ENCODE measurements at places on chromosomes 1 and 21.

GRCh38 chr1:178052650-178053461, 41.0 kb upstream of the RASAL2 start:
- DNase-seq = peak; percentile 63

GRCh38 chr1:8722366-8722765, 95.1 kb downstream of the RERE start:
- DNase-seq = no peak

- DNase-seq = no peak
These were observed at the start of gene RCSD1 for GRCh38 chr1:167629681-167630567. Gene RCSD1 (plus strand): TSS chr1:167630232. CDS start chr1:167630424, 192 bp downstream.

- no peak for DNase-seq
These were observed 26.5 kb upstream of the PLXNA2 start for GRCh38 chr1:208270651-208271141.

DNA sequence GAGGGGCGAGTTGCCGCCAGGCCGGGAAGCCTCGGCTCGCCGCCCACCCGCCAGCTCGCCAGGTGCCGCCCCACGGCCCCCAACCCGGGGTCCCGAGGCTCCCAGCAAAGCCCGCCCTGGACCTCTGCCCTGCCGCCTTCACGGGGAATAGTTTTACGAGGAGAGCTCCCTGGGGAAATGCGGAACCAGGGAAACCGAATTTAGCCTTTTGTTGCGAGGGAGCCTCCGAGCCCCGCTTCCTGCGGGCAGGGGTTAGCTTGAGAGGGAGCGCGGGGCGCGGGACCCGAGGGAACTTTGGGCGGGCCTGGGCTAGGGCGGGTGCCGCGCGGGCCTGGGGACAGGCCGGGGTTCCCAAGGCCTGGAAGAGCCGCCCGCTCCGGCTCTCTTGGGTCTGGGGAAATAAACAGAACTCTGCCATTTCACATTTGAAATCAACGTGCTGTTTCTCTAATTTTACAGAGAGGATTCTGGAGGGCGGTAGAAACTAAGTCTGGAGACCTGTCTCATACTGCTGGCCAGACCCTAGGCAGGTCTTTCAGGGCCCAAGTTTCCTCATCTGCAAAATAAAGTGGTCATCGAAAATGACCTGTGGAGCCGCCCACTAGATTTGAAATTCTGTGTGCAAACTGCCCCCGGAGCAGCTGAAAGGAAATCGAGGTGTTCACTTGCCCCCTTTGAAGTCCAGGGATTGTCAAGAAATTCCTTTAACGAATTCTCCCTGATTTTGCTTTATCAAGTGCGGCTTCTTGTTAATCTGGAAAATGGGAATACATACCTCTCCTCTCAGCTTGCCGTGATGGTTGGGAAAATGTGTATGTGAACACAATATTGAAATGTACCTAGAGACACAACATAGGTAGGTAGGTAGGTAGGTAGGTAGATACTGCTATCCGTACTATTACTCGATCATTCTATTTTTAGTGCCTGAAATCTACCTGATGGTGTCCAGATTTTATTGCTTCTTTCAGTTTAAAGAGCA, 749 bp upstream of the GLUL start:
- DNase-seq = peak; percentile 48

GRCh38 chr1:88509379-88509778, 174.7 kb upstream of the PKN2 start:
- no peak for DNase-seq

DNA sequence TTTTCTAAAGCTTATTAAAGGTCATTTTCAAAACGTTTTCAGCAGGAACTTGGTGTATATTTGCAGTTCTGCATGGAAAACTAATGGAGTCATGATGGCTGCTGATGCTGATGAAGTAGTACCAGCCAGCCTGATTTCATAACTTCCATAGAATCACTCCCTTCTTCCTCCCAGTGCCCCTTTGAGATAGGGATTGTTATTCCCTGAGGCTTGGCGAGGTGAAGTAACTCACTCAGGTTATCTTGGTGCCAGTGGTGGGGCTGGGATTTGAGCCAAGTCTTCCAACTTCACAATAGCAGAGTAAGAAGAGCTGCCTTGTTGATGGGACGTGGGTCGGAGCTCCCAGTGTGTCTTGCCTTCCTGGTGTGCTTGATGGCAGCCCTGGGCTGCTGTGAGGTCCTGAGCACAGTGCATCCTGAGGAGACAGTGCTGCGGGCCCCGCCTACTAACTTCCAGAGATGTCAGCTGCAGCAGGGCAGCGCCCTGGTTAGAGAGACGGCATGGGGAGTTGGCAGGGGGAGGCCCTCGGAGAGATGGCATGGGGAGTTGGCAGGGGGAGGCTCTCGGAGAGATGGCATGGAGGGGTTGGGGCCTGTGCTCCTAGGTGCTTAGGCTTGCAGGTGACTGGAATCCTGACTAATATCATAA, 92.6 kb downstream of the PCBP3 start:
- no peak for DNase-seq

DNA sequence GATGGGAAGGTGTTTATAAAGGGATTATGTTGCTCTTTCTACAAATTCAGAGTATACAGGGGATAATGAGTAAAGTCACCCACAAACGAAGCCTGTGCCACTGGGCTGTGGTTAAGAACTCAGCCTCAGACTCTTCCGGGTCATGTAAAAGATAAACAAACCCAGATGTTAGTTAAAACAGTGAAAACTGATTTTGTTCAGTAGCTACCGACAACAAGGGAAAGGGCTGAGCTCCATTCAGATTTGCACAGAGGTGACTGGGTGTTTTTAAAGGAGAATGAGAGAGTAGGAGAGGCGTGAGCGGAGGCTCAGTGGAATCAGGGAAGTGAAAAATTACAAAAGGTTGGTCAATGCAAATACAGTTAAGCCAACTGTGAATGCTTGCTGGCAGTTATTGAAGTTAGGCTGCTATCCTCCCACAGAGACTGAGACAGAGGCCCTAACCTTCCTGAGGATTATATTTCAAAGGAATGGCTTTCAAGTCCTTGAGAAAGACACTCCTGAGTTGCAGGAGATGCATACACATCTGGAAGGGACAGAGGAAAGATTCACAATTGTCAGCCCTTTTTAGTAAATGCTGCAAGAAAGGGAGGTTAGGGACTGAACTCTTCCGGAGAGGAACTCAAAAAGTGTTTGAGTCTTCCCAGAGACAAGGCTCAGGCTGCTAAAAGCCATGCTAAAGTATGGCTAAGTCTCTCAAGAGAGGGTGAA, 29.9 kb upstream of the SAMD13 start:
- no peak for DNase-seq

- DNase-seq = no peak
These were observed 36.9 kb downstream of the FBXO2 start for GRCh38 chr1:11617314-11617713.

DNA sequence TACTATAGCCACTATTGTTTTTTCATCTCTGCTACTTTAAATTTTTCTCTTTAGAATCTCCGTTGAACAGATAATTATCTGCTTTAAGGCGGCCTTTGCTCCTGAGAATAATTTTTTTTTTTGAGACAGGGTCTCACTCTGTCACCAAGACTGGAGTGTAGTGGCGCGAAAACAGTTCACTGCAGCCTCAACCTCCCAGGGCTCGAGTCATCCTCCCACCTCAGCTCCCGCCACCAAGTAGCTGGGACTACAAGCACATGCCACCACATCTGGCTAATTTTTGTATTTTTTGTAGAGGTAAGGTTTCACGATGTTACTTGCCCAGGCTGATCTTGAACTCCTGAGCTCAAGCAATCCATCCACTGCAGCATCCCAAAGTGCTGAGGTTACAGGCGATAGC, 28.6 kb downstream of the TRIT1 start:
- DNase-seq = no peak

GRCh38 chr1:226793620-226794276, 54.7 kb upstream of the ITPKB start:
- DNase-seq = no peak

GRCh38 chr1:22131875-22132486, 10.9 kb downstream of the WNT4 start:
- DNase-seq = peak; percentile 45

DNA sequence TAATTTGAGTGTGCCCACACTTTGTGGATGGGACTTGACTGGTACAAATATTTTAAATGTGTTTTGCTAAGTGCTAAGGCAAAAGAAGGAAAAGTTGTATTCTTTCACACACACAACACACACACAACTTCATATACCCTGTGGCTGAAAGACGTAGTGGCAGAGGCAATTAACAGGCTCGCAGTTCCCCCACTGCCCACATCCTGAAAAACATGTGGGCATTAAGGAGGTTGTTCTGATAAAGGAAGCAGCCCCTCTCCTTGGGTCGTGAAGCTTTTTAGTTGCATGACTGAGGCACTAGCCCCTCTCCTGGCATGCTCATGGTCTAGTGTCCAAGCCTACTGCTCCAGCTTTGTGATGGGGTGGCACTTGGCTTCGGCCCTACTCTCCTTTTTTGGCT, 14.3 kb upstream of the ADAM30 start:
- DNase-seq = no peak

DNA sequence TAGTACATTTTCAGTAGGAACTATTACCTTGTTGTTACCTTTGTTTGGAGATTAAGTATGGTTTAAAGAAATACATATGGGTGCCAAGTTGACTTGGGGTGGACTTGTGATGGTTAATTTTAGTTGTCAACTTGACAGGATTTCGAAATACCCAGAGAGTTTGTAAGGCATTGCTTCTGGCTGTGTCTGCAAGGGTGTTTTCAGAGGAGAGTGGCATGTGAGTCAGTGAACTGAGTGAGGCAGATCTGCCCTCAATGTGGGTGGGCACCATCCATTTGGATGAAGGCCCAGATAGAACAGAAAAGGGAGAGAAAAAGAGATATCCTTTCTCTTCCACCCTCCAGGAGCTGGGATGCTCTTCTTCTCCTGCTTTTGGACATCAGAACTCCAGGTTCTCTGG, 315.5 kb downstream of the GPATCH2 start:
- no peak for DNase-seq

DNA sequence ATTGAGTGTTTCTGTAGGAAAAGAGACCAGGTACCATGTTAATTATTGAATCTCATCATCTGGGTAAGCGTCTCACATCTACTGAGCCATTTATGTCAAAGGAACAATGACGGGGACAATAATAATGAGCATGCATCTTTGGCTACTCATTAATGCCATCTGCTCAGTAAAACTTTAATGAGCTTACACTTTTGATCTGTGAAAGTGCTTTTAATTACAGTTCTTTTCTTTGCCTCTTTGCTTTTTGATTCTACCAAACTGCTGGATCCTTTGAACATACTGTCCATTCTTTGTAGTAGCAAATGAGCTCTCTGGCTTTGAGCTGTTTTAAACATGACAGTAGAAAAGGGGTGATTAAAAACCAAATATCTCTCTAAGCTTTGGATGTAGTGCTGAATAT, 181.2 kb upstream of the IVNS1ABP start:
- DNase-seq = no peak

GRCh38 chr1:246613096-246613758, 47.0 kb downstream of the CNST start:
- DNase-seq = no peak

GRCh38 chr1:2368053-2368744, 23.2 kb downstream of the MORN1 start:
- no peak for DNase-seq

- DNase-seq = no peak
These were observed 1010.1 kb upstream of the B3GALT2 start for GRCh38 chr1:194196562-194196961.

DNA sequence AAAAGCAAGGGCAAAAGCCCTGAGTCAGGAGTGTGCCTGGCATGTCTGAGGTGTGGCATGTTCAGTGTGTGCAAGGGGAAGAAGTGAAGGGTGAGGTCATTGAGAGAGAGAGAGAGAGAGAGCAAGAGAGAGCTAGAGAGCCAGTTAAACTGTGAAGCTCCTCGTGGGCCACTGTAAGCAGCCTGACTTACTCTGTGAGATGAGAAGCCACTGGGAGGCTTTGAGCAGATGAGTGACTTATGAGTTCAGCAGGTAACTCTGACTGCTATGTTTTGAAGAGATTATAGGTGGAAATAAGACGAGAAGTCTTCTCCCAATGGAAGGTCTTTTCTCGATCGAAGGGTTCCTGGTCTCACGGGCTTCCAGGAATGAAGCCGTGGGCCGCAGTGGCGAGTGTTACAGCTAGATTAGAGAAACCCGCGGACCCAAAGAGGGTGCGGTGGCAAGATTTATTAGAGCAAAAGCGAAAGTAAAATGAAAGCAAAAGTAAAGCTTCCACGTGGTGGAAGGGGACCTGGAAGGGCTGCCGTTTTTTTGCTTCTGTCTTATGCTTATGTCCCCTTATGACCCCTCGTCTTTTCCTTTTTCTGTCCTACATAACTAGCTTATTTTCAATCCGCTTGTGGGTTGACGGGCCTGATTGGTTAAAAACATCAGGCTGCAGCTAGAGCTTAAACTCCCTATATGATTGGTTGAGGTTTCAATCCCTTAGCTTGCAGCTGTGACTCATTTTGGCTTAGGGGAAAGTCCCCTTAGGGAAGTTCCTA, 323.1 kb upstream of the FAM78B start:
- no peak for DNase-seq

GRCh38 chr1:114585231-114585630, 3.8 kb upstream of the BCAS2 start:
- no peak for DNase-seq

- DNase-seq = no peak
These were observed 26.1 kb downstream of the CD58 start for GRCh38 chr1:116544588-116545358.

DNA sequence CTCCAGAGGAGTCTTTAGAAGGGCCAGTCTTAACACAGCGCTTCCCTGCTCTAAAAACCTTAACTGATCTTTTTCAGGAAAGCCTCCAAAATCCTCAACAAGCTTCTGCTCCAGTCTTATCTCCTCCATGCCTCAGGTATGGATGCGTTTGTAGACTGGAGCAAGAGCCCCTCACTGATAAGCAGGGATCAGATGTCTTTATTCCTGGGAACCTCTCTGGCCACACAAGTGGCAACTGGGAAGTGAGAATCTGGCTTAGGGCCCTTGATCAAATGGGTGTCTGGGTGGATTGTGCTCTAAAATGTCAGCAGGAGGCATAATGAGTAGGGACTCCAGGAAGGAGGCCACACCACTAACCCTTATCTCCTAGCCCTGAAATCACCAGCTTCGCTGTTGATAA, 1.4 kb downstream of the ZBTB8A start:
- no peak for DNase-seq

GRCh38 chr21:31781737-31782136, 49.8 kb upstream of the SCAF4 start:
- peak; percentile 15 for DNase-seq

- no peak for DNase-seq
These were observed 16.9 kb upstream of the POGK start for GRCh38 chr1:166822385-166822784.

DNA sequence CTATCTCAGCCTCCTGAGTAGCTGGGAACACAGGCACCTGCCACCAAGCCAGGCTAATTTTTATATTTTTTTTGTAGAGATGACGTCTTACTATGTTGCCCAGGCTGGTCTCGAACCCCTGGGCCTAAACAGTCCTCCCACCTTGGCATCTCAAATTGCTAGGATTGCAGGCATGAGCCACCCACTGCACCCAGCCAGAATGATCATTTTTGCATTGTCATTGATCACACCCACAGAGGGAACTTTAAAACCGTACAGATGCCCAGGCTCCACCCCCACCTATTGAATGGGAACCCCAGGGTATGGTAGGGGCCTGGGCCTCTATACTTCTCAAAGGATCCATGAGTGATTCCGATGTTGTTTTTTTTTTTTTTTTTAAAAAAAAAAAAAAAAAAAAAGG, 36.7 kb downstream of the ETNK2 start:
- no peak for DNase-seq
